ENCODE measurements at places on chromosomes 5 and 9. TPM values are rescaled to one million over a fixed set of nuclear protein-coding genes. Genes with fewer than 3 reads are reported as not detected.

FLT4 gene
- 0.17 TPM for total RNA-seq

SPINK4 gene
- not detected for total RNA-seq

ANKDD1B gene
- 0.51 TPM for total RNA-seq

MYORG gene
- total RNA-seq: 0.83 TPM

NR6A1 gene
- 0.26 TPM for total RNA-seq

PCDHB14 gene
- 0.77 TPM for total RNA-seq

LARP1 gene
- total RNA-seq: 51.0 TPM

GRAMD2B gene
- 12.1 TPM for total RNA-seq

ZNF883 gene
- total RNA-seq: 6.2 TPM

EIF4E1B gene
- total RNA-seq: not detected

CTSV gene
- total RNA-seq: under 0.01 TPM

ITGA1 gene
- total RNA-seq: 12.6 TPM

SPINK6 gene
- not detected for total RNA-seq

ZCCHC10 gene
- 12.3 TPM for total RNA-seq

PCA3 gene
- not detected for total RNA-seq

SLC34A1 gene
- total RNA-seq: not detected

GRCh38 chr5:160500786-160501779 is 79.4 kb downstream of the PTTG1 start:
- DNase-seq: no peak

- DNase-seq: no peak
Observed at GRCh38 chr9:99595796-99596195, 225.9 kb upstream of the NR4A3 start.

DNA sequence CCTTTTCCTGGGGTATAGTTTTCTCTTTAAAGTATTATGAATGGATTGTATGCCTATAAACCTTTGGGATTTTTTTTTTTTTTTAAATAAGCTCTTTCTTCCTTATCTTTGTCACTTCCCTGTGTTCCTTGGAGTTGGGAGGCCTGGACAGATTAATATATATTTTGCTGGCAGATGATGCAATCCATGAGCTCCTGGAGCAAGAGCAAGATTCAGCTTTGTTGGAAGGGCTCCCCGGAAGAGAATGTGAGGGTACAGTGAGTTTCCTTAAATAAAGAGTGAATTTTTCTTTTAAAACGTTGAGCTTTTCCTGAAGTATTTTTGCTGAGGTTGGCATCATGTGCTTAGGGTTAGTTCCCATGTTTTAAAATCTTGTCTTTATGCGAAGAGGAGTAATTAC is 98.7 kb upstream of the SLC28A3 start:
- peak; percentile 36 for DNase-seq

- DNase-seq: no peak
Observed at GRCh38 chr9:133973791-133974630, 18.1 kb downstream of the VAV2 start.

DNA sequence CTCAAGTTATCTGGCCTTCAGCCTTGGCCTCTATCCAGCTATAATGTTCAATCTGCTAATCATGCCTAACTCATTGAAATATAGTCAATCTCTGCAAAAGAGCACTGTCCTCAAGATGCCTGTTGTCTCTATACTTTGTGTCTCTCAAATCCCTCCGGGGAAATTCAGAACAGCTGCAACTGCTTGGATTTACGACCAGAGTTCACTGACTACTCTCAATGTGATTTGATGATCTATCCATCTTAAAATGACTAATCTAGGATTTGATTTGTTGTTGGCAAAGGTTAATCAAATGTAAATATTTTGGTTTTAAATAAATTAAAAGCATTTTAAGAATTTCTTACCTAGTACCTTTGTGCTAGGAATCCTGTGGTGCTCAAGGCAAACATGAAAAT is 40.9 kb downstream of the SVEP1 start:
- no peak for DNase-seq

DNA sequence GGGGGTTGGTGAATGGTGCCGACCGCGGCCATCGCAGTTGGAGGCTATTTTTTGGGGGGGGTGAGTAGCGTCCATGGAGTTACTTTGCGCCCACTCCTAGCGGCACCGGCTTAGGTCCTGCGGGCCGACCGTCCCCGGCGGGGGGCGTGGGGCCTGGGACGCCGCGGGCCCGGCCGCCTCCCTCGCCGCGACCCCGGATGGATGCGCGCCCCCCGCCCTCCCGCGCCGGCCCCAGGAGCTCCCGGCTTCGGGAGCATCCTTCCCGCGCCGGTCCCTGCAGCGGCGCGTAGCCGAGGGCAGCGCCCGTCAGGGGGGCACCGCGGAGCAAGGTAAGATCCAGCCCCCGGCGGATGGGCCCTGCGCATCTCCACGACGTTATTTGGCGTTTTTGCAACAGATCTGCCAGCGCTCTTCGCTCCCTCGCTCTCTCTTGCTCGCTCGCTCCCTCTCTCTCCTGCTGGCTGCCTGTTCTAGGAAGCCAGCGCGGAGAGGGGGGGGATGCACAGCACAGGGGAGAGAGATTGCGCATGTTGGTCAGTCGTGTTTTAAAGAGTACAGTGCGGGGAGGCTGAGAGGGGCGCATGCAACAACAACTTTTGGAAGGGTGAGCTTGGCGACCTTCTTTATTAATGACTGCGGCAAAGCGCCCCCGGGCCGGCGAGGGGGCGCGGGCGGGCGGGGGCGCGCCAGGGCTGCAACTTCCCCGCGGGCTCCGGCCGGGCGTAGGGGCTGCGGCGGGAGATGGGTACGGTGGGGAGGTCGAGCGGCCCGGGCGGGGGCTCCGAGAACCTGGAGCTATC is 413 bp downstream of the JADE2 start:
- peak; percentile 86 for DNase-seq

- DNase-seq: peak; percentile 30
Observed at GRCh38 chr5:154677921-154678320, 77.3 kb upstream of the LARP1 start.

- no peak for DNase-seq
Observed at GRCh38 chr9:12753931-12754330, 20.9 kb upstream of the LURAP1L start.

- peak; percentile 67 for DNase-seq
Observed at GRCh38 chr9:133944746-133945135, 47.4 kb downstream of the VAV2 start.

DNA sequence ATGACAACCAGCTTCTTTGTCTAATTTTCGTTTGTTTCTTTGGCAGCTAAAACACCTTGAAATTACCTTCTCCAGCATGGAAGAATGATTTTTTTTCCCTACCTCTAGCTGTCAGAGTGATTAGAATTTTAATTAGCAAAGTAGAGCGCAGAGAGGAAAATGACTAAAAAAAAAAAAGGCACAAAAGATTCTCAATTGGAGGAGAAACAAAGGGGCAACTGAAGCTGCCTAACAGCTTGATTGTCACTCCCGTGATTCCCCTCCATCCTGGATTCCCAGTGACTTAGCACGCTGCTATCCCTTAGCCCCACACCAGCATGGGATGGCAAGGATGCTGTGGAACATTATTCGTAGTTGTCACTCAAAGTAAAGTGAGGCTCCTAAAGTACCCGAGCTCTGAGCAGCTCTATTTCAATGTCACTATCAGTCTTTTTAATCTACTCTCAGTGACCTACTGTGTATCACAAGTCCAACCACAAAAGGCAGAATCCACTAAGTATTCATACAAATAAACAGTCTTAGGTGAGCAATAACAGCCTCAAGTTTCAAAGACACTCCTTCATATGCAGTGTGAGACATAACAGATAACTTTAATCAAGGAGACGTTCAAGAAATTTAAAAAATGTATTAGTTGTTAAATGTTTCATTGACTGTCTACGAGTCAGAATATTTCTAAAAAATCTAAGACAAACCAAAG is 710.0 kb upstream of the GRAMD2B start:
- DNase-seq: no peak

- no peak for DNase-seq
Observed at GRCh38 chr5:160044391-160044804, 35.5 kb downstream of the TTC1 start.

DNA sequence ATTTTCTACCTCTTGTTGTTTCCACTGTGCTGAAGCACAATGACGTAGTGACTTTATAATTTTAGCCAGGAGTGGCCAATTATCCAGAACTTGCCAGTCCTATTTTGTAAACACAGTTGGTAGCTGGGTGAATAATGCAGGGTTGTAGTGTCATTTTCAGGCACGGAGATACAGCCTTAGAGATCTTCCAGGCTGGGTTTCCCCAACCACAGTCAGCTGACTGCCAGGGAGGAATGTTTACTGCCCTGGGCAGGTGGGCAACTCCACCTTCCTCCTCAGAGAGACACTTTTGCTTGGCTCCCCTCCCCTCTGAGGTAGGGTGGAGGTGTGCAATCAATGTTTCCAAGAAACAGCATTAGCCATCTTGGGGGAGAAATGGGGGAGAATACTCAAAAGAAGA is 228.1 kb upstream of the NR4A3 start:
- no peak for DNase-seq

GRCh38 chr5:42020788-42021530 is 95.9 kb downstream of the FBXO4 start:
- peak; percentile 40 for DNase-seq

DNA sequence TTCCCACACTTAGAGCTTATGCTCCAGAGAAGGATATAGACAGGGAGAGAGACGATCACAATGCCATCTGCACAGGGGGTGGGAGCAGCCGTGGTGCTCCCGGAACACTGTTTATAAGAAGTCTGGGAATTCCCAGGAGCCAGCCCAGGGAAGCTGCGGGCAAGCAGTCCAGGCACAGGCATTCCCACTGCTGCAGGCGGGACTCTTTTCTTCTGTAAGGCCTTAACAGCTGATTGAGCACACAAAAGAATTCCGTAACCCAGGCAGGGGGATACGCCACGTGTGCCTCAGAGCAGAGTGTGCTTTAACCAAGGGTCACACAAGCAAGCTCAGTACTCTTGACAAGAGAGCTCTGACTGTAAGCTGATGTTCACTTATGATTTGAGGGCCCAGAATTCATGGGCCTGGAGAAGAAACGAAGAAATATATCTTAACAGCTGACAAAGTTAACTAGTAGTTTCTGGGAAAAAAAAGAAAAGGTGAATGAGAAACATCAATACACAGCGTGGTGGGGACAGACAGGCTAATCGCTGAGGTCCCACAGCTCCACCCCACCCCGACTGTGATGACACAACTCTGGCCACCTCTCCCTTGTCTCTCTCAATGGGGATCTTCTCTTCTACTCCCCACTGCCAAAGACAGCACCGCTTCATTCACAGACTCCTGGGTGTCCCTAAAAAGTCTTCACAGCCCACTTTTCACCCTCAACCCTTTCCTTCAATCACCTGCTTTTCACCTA is 85.9 kb upstream of the SIMC1 start:
- peak; percentile 54 for DNase-seq

DNA sequence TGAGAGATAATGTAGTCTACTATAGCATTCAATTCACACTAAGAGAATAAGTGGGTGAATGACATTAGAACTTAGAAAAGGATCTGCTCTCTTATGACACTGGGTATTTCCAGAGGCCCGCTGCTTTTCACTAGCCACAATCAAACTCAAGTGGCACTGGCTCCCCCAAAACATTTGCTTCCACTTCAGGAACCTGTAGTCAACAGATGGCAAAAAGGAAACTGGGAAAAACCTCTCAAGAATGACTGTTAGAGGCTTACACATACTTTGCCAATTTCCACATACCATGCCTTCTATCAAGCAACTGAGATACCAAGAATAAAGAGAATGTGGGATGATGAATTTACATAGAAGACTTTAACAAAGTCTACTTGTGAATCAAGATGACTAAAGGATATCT is 11.2 kb downstream of the POC5 start:
- no peak for DNase-seq

GRCh38 chr9:93593144-93593658 is 16.8 kb downstream of the PHF2 start:
- no peak for DNase-seq

DNA sequence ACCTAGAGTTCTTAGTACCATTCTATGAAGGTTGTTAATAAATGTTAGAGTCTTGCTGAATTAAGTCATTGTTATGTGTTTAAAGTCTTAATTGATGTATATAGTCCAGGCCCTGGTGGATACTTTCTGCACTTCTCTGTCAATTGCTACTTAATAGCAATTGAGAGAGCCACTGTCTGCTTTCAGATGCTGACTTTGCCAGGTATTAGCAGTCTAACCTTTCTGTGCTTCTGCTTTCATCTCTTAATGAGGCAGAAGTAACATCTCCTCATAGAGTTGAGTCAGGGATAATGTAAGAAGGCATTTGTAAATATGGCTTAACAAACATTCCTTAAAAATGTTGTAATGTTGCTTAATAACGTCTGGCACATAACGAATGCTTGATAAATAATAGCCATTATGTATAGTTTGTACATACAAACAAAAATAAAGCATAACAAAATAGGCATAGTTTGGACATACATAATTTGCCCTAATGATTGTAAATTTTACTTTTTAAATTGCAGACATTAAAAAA is 28.3 kb downstream of the RASGRF2 start:
- no peak for DNase-seq

- DNase-seq: no peak
Observed at GRCh38 chr5:173798127-173798810, 89.9 kb upstream of the CPEB4 start.

DNA sequence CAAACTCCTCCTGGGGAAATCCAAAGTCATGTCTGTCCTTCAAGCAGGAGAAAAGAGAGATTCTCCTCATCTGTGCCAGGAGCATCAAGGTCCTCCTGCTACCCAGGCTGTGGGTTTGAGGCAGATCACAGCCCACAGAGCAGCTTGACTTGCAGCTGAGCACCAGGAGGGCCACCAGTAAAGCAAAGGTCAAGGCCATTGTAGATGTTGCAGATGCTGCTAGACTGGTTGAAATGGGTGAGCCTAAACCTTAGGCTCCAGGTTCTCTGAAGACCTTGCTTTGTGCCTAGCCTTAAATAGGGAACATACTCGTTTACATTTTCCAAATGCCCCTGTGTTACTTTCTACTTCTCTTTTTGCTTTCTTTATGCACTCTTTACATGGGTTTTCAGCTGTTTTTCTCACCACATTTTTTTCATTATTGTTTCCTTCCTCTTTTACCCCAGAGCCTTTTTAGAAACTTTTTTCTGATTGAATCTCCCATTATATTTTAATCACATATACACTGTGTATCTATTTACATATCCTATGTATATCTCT is at the start of gene IFNA2:
TSS of gene IFNA2 (minus strand) at position 268 of the 540 bp plus-strand sequence. CDS start at position 199, 69 bp downstream.
- DNase-seq: no peak

- DNase-seq: no peak
Observed at GRCh38 chr9:120978987-120979386, 52.4 kb upstream of the TRAF1 start.

DNA sequence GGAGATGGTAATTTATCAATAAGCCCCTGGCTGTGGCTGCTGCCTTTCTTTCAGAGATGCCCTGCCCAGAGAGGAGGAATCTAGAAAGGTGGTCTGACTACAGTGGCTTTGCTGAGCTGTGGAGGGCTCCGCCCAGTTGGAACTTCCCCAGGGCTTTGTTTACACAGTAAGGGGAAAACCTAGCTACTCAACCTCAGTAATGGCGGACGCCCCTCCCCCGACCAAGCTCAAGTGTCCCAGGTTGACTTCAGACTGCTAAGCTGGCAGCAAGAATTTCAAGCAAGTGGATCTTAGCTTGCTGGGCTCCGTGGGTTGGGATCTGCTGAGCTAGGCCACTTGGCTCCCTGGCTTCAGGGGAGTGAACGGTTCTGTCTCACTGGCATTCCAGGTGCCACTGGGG is 865.4 kb upstream of the ACO1 start:
- DNase-seq: no peak

DNA sequence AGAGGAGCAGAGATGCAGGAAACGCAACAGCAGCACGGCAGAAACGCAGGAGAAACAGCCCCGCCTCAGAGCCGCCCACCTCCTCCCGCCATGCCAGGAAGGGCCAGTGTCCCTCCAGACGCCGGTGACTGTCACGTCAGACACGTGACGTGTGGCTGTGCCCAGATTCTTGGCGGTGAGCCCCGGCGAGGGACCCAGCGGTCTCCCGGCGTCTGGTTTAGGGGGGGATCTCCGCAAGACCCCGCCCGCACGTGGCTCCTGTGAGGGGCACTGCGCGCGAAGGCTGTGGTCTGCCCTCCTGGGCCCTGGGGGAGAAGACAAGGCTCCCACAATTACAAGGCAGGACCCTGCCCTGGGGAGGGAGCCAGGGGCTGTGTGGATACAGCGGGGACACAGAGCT is 2.4 kb upstream of the LCN8 start:
- DNase-seq: no peak

All from fibroblast of lung (primary cell).